ENCODE measurements at places on chromosomes 2 and 18.

- no peak for DNase-seq
These were observed 4.5 kb upstream of the AQP12A start for GRCh38 chr2:240687045-240687740.

- DNase-seq: no peak
These were observed 1589.5 kb upstream of the PIK3C3 start for GRCh38 chr18:40365526-40365925.

- DNase-seq: peak; percentile 10
These were observed 1.5 kb upstream of the BCL2L11 start for GRCh38 chr2:111118981-111119821.

GRCh38 chr2:138223319-138223718, 259.0 kb downstream of the HNMT start:
- DNase-seq: no peak

- DNase-seq: peak; percentile 1
These were observed 463 bp upstream of the CABYR start for GRCh38 chr18:24138409-24138788.

DNA sequence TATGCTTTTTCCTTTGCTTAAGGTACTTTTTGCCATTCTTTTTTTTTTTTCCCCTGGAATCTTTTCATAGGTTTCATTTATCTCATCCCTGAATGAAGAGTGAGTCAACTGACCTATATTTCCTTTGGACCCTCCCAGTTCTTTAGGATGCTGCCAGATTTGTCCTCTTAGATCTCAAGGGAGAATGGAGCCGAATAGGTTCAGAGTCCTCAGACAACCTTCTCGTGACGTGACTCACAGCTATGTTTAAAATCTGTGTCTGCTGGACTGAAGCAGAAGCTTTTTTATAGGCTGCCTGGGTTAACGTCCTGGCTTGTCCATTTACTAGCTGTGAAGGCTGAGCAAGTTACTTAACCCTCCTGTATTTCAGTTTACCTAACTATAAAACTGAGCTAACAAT, 358.6 kb downstream of the DLGAP1 start:
- DNase-seq: peak; percentile 8

DNA sequence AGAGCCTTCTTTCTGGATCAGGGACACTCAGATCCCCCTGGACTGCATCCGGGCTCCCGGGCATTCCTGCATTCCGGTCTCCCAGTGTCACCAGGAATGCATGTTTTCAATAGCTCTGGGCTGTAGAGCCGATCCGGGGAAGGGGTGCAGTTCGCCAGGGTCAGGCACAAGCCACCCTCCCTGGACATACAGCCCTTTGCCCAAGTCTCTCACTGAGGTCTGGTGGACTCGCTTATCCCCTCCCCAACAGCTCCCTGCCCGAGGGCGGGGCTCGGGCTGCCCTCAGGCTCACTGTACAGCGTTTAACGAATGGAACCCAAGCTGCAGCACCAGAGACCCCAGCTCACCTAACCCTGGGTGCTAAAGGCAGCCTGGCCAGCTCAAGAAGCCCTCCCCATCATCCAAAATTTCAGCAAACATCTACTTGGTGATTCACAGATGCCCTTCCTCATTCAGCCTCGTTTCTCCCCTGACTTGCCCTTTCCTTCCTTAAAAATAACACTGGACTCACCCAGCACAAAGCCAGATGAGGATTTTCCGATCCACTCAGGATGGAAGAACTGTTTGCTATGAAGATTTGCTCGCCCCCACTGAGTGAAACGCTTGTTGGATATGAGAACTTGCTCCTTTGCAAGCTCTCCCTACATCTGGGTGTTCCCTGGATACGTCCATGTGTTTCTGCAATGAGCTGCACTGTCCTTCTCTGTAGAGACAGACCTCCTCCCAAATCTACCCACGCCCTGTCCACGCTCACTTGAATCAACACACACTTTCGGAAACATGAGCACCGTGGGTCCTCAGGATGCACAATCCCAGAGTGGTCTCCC, 58.1 kb downstream of the PXDN start:
- DNase-seq: no peak

DNA sequence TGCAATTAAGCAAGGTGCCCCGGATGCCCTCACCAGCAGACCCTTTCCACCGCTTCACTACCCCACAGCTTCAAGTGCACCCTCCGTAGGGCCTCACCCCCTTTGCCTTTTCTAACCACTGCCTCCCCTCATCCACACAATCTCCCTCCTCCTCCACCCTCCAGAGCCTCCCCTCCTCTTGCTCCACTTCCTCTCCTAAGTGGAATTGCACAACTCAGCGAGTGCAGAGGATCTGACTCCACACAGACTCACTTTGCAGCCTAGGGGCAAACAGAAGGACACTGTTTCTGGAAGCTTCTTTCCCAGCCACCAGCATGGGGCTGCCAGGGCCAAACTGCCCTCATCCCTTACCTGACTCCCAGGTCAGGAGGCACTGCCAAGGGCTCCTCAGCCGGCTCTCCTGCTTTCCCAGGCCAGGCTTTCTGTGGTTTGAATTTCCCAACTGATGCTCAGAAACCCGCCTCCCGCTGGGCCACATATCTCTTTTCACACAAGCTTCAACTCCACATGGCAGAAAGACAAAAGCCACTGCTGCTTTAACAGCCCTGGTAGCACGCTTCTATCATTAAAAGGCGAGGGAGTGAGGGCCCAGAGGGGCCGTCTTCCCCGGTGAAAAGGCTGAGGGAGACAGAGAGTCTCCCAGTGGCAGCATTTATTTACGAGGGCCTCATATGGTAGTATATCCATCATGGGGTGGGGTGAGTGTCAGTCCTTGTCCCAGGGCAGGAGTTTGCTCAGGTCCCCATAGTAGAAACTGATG, 74.7 kb upstream of the MGAT4A start:
- DNase-seq: no peak

DNA sequence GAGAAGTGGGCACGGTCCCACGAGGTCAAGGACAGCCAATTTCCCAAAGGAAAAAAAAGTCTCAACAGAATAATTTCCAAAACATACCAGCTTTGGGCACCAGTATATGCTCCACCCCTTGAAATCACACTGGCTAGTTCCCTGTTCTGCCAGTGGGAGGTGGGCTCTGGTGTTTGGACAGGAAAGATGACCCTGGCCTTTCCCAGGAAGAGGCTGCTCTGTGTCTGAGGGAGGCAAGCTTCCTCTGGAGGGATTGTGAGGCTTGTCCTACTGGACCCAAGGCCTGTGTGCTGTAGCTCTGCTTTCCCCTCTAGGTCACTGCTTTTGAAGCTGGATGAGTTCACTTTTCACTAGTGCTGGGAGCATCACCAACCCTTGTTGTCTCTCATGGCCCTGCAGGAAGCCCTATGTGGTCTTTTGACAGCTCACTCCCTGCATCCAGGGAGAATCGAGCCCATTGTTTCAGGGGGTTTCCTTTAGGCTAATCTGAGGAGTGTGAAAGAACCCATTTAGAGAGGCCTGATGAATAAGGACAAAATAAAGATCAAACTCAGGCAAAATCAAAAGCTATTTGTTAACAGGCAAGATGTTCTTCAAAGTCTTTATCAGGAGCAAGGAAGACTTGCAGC, 36.3 kb downstream of the CXCR4 start:
- DNase-seq: no peak

GRCh38 chr2:39834426-39834825, 55.4 kb upstream of the THUMPD2 start:
- no peak for DNase-seq

- no peak for DNase-seq
These were observed 558 bp downstream of the TTC39C start for GRCh38 chr18:24014986-24015638.

GRCh38 chr2:239329972-239330572, 70.7 kb downstream of the HDAC4 start:
- no peak for DNase-seq

- no peak for DNase-seq
These were observed 27.9 kb downstream of the XDH start for GRCh38 chr2:31386648-31387047.

GRCh38 chr2:207662203-207662602, 37.0 kb upstream of the METTL21A start:
- no peak for DNase-seq

DNA sequence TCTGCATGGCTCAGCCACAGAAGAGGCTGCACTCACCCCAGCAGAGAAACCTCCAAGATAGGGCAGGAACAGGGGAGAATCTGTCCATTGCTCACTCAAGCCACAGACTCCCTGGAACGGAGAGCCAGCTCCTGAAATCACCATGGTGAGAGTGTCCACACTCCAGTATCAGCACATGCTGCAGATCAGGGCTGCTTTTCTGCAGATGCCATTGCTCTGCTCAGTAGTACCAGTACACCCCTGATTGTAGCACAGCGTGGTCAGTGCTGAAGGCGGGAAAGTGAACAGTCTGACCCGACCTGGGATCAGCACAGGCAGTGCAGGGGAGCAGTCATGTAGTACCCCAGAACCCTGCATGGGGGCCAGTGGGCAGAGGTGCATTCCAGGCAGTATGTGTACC, 73.9 kb downstream of the GYPC start:
- no peak for DNase-seq

DNA sequence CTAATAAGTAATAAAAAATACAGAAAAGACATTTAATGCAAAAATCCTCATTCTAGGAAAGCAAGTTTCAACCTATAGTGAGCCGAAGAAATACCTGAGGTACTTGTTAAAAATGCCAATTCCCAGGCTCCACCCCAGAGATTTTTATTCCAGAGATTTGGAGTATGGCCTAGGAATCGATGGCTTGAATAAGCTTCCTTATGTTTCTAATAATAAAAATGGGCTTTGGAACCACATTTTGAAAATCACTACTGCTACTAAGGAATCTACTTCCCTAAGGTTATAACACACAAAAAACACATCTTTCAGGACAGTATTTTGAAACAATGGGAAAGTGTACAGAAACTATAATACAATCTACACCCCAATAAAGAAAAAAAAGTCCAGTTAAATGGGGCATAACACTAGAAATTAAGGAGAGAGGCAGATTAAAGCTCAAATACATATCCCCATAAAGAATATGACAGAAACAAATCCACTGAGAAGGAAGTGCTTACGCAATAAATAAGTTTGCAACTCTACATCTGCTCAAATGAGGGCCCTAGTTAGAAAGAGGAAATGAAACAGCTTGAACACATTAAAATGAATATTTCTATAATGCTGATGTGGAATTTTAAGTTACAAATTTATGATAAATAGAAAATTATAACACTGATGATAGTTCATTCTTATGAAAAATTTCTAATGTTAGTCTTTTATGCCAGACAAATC, 103.7 kb downstream of the EPB41L3 start:
- DNase-seq: no peak

DNA sequence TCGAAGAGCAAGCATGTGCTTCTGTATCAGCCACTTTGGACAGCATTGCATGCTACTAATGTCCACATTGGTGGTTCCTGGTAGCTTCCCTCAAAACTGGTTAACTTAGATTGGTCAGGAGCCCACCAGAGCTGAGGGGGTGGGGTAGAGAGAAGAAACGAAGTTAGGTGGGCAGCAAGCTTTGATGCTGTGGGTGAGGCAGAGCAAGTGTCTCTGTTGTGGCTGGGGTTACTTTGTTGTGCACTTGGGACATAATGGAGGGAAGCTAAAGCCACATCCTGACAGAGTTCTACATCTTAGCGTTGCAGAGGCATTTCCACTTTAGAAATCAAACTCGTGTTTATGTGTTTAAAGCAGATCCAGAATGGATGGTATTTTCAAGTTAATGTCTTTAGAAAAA, 82.7 kb downstream of the FAM168B start:
- no peak for DNase-seq

GRCh38 chr2:16478434-16479210, 187.0 kb downstream of the CYRIA start:
- DNase-seq: no peak

- DNase-seq: no peak
These were observed 144.8 kb upstream of the GPC1 start for GRCh38 chr2:240290432-240291336.

DNA sequence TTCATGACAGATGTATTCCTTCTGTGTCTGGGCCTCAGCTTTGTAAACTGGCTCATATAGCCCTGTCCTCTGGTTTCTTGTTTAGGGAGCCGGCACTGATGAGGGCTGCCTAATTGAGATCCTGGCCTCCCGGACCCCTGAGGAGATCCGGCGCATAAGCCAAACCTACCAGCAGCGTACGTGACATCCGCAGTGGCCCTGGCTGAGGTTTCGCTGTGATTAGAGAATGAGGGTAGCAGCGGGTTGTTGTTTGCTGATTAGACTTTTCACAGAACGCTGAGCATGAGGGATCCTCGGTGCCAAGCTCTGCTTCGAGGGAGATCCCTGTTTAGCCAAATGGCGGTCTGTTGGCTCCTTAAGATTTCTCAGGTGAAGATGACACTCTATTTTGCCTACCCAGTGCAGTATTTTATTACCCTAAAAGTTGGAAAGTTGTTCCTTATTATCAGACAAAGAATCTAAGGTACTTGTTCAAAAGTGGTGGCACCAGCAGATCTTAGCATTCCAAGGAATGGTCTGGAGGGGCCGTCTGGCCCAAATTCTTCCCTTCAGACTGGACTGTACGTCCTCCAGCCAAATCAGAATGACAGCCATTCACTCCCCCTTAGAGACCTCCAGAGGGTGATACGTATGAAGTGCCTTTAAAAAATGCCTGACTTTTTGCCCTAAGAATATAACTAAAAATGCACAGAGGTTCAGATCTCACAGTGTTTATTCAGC, 21.5 kb upstream of the GMCL1 start:
- no peak for DNase-seq

Measured in Caco-2 (cell line).